ENCODE measurements at places on chromosomes 4 and X. TPM values are rescaled to one million over a fixed set of nuclear protein-coding genes. Genes with fewer than 3 reads are reported as not detected.
A peak's percentile ranks its signal among the peaks of the same experiment; 100 is the strongest.

DNA sequence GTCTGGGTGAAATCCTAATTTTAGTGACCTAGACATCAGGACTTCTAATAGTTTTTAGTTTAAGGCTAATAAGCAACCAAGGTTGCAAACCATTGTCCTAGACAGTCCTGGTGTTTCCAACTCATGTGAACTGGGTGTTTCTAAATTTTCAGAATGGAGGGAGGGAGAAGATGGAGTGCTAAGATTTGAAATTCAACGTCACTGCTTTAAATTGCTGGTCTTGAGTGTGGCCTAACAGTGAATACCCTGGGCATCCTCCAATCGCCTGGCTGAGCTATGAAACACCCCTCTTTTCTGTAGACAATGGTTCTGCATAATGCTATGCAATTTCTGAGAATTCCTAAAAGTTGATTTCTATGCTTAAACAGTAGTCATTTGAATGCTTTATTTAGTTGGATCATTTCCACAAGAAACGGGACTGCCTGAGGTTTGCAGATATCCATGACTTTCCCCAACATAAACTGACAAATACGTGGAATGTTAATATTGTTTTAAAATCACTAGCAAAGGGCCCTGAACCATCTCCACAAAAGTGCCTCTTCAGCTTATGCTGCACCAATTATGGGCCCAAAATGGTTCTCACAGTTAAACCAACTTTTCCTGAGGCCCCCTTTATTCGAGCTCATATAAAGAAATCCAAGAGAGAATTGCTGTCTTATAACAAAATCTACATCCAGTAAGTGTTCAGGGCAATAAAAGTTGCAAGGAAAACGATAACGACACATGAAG, 1.1 kb downstream of the FBXL5 start:
- H3K4me3 ChIP-seq: peak overlapping the region; percentile 80
- peak overlapping the region; percentile 97 for H3K27ac ChIP-seq
- peaks cover 50% of the 10 kb centered on the region for H3K4me1 ChIP-seq
- no peaks in the 10 kb centered on the region for H3K36me3 ChIP-seq
- no peak for DNase-seq
- H3K27me3 ChIP-seq: no peaks in the 10 kb centered on the region

GRCh38 chr4:171117457-171117856, 695.7 kb upstream of the GALNTL6 start:
- no peaks in the 10 kb centered on the region for H3K27me3 ChIP-seq
- DNase-seq: no peak
- H3K36me3 ChIP-seq: no peaks in the 10 kb centered on the region

DNA sequence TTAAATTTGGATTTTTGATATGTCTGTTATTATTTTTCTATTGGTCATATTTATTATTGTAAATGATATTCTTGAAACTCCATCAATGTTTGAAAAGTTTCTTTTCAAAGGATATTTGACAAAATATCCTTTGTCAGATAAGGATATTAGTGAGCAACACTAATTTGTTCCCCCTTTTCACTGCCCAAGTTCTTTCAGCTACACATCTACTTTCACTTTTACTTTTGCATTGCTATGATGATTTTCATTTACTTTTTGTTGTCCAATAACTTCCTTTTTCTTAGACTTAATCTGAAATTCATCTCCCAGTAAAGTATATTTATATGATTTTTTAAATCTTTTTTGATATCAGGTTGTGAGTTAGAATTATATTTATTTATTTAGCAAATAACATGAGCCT, 542.3 kb upstream of the ADGRL3 start:
- H3K27me3 ChIP-seq: no peaks in the 10 kb centered on the region
- H3K36me3 ChIP-seq: no peaks in the 10 kb centered on the region
- H3K4me1 ChIP-seq: no peaks in the 10 kb centered on the region
- no peak overlapping the region for H3K27ac ChIP-seq
- no peak for DNase-seq

DNA sequence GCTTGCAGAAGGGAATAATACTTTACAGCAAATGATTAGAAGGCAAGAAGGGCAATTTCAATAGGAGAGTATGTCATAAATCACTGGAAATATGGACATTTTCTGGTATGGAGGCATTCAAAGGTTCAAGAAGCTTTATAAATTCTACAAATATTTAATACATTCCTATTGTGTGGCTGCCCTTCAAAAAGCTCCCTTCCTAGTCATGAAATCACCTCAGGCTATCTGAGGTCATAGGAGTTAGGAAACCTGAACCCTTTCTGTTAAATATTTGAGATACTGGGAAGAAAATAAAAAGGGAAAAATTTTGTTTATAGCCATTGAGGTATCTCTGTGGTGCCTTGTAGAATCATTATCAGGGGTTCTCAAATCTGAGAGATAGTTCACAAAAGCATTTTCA, 316.8 kb upstream of the EMCN start:
- no peak overlapping the region for H3K4me3 ChIP-seq
- no peak for DNase-seq
- no peaks in the 10 kb centered on the region for H3K27me3 ChIP-seq
- H3K4me1 ChIP-seq: no peaks in the 10 kb centered on the region

DNA sequence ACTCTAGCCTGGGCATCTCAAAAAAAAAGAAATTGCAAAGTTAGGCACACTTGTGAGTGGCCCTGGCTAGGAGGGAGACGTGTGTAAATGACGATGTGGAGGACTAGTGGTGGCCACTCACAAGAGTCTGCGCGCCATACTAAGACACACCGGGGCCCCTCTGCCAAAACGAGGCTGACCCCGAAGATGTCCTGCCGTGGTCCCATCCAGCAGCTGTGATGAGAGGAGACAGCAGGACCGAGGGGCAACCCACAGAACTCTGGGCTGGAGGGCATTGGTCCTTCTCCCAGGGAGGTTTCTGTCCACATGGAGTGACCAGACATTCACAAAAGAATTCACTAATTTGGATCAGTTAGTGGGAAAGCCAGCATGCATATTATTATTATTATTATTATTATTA, 47.4 kb downstream of the NOP14 start:
- H3K36me3 ChIP-seq: peaks cover 26% of the 10 kb centered on the region
- H3K27ac ChIP-seq: no peak overlapping the region
- no peak for DNase-seq
- H3K4me3 ChIP-seq: no peak overlapping the region

- H3K4me1 ChIP-seq: no peaks in the 10 kb centered on the region
- no peak overlapping the region for H3K27ac ChIP-seq
- no peaks in the 10 kb centered on the region for H3K36me3 ChIP-seq
- H3K27me3 ChIP-seq: no peaks in the 10 kb centered on the region
- no peak overlapping the region for H3K4me3 ChIP-seq
Observed at GRCh38 chrX:150337536-150337935, 25.6 kb upstream of the MAMLD1 start.

DNA sequence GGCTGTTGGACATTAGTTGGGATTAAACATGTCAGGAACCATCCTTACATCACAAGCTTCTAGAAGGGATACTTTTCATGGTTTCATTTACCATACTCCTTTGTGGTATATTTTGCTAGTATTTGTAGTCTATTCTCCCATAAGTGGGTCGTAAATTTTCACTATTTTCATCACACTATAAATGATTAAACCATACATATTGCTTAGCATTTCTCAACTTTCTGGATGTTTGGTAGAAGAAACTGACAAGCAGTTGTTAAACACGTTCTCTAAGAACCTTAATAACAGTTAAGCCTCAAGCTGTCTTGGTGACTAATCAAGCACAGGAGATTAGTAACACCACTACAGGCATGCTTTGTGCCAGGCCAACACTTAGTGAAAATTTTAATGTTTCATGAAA, 375.5 kb downstream of the NAF1 start:
- H3K27me3 ChIP-seq: no peaks in the 10 kb centered on the region
- no peak for DNase-seq
- no peaks in the 10 kb centered on the region for H3K4me1 ChIP-seq

GRCh38 chr4:172207258-172207657, 394.1 kb downstream of the GALNTL6 start:
- no peaks in the 10 kb centered on the region for H3K36me3 ChIP-seq
- H3K4me3 ChIP-seq: no peak overlapping the region
- no peaks in the 10 kb centered on the region for H3K4me1 ChIP-seq
- H3K27me3 ChIP-seq: no peaks in the 10 kb centered on the region
- no peak overlapping the region for H3K27ac ChIP-seq

- DNase-seq: no peak
- H3K4me3 ChIP-seq: no peak overlapping the region
- peaks cover 5% of the 10 kb centered on the region for H3K4me1 ChIP-seq
- H3K27ac ChIP-seq: peak overlapping the region; percentile 25
Observed at GRCh38 chr4:185255868-185256267, 46.5 kb downstream of the SNX25 start.

- DNase-seq: no peak
- no peaks in the 10 kb centered on the region for H3K4me1 ChIP-seq
- H3K27ac ChIP-seq: no peak overlapping the region
- no peak overlapping the region for H3K4me3 ChIP-seq
- no peaks in the 10 kb centered on the region for H3K27me3 ChIP-seq
- no peaks in the 10 kb centered on the region for H3K36me3 ChIP-seq
Observed at GRCh38 chrX:22674932-22675331, 324.8 kb upstream of the DDX53 start.

DNA sequence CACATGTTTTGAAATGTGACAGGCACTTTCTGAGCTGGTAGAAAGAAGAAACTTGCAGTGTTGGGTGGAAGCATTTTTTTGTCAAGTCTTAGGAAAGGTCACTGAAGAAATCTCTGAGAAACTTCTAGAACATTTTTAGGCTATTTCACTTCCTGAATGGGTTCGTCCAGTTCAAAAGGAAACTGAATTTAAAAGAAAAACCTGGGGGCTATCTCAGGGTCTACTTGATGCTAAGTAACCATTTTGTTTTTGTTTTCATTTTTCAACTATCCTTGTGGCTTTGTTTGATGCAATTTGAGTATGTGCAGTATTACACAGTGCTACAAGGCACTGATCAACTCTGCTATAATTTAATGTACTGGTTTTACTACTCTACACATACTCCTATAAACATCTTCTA, 34.0 kb upstream of the AMOT start:
- H3K36me3 ChIP-seq: no peaks in the 10 kb centered on the region
- no peak overlapping the region for H3K27ac ChIP-seq
- no peak for DNase-seq
- H3K27me3 ChIP-seq: no peaks in the 10 kb centered on the region

- H3K36me3 ChIP-seq: no peaks in the 10 kb centered on the region
- H3K4me3 ChIP-seq: no peak overlapping the region
- no peak for DNase-seq
- peaks cover 34% of the 10 kb centered on the region for H3K27me3 ChIP-seq
Observed at GRCh38 chr4:7629501-7630254, 194.9 kb upstream of the PSAPL1 start.

Gene KIAA1210
- total RNA-seq: not detected

Gene ABHD18
- total RNA-seq: 9.3 TPM
